ENCODE measurements at places on chromosomes 13 and 19.
A peak's percentile ranks its signal among the peaks of the same experiment; 100 is the strongest.

- DNase-seq: no peak
Observed at GRCh38 chr19:13095934-13096927, 6.4 kb downstream of the LYL1 start.

DNA sequence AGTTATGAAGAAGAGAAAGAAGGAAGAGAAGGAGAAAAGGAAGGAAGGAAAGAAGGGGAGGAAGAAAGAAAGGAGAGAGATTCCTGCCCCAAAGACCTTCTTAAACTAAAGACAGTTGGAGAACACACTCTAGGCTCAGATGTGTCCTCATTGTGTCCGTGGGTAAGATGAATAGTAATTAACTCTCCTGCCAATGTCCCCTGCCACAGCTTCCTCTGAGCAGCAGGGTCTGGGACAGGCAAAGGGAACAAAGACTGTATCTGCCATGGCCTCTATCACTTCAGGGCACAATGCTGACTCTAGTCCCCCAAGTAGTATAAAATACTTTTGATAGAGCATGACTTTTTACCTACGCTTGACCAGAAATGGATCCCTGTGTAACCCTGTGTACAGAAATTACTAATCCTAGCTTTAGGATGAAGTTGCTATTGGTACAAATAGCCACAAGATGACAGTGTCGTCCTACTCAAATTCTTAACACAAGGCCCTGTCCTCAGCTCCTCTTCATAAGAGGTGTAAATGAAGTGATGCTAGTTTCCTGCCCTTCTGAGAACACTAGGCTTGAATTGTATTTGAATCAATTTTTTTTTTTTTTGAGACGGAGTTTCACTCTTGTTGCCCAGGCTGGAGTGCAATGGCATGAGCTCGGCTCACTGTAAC, 186.2 kb upstream of the GPR12 start:
- no peak for DNase-seq

DNA sequence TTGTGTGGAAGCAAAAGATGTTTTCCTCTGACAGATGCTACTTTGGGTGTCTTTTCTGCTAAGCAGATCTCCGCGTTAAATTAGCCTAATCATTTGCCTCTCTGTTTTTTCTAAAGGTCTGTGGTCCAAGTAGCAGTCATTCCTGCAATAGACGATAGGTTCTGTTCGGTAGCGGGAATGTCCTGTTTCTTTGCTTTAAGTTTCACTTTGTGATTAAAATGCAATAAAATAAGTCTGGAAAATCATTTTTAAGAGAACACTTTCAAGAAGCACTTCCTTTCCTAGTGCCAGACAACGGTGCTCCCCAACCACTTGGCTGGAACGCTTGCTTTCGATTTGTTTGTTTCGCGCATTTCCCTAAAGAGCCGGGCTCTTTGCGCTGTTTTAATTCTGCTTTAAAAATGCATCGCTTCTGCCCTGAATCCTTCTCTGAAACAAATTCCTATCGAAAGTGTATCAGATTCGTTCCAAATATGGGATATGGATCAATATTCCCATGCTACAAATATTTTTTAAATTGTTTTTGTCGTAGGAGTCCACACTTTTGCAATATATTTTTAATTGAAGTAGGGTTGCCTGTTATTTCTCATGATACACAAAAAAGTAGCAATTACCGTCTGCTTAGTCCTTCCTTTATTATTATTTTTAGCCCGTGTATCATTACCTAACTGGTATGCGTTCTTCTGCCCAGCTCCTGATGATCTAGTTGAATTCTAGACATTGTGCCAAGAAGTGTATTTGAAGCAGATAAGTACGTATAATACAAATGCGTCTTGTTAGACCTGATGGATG, 14.2 kb downstream of the ZIC2 start:
- no peak for DNase-seq

DNA sequence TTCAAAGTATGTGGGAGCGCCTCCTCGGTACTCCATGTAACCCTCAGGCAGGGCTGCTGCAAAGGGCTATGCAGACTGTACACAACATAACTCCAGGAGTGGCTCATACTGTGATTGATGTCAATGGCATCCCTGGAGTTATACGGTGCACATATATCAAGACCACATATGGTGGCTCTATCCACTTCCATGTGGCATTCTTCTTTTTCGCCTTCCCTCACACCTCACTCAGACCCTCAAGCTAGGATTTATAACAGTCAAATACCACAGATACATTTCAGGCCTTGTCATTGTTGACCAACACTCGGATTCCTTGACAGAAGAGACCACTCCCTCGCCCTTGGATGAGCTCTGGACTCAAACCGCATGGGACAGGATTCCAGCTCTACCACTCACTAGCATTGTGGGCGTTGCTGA, 11.3 kb upstream of the UBL3 start:
- DNase-seq: no peak

- DNase-seq: no peak
Observed at GRCh38 chr19:10450853-10451609, 30.7 kb downstream of the PDE4A start.

DNA sequence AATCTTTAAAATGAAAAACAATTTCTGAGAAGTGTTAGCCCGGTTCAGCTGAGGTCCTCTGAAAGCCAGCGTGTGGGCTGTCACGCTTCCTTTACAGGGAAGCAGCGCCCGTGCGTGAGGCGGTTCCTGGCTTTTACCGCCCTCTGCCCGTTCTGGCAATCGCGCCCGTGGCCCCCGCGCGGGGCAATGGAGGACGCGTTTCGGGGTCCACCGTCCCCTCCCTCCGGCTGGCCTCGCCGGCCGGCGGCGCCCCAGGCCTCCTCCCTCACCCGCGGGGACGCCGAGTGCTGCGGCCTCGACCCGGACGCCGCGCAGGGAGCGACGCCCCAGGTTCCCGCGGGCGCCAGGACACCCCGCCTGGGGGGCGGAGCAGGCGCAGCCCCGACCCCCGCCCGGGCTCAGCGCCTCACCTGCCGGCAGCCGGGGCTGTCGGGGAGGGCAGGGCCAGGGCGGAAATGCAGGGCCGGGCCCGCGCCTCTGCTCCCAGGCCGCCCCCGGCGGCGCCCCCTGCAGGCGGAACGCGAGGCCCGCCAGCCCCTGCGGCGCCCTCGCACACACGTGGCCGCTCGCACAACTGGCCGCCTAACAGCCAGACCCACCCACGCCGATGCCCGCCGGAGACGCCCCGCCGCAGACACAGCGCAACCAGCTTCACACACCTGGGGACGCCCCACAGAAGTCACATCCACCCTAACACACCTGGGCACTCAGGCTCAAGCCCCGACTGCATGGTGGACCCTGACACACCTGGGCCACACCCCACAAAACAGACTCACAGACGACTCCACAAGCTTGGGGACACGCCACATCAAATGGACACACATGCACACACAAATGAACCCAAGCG, at the start of gene GGACT:
Gene GGACT, minus strand, starts transcription at position 459 of the 847 bp plus-strand sequence. CDS start 56,198 bp downstream, outside the sequence.
- peak; percentile 77 for DNase-seq

GRCh38 chr13:110509478-110509926, 52.0 kb downstream of the RAB20 start:
- DNase-seq: no peak

Measured in T-helper 2 cell (primary cell).